ENCODE measurements at places on chromosomes 1 and 21. TPM values are rescaled to one million over a fixed set of nuclear protein-coding genes. Genes with fewer than 3 reads are reported as not detected.

Gene ESRRG
- total RNA-seq = 1.9 TPM

Gene ADAMTSL4
- total RNA-seq = 76.4 TPM

Gene MAP1LC3C
- 9.8 TPM for total RNA-seq

DNA sequence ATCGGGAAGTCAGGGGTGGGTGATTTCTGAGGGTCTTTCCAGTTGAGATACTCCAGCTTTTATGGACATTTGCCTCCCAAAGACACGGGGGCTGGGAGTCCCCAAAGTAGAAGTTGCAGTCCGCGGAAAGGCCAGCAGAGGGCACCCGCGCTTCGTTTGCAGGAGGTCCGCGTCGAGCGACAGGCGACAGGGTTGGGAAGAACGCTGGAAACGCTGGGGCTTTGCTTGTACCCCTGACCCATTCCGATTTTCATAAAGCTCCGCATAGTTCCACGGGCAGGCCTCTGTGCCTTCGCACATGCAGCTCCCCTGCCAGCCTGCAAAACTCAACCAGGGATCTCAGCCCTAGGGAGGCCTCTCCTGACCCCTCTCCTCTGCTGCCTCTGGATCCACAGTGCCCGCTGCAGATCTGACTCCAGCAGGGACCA, 44.2 kb upstream of the LAPTM5 start:
- DNase-seq = peak; percentile 95

GRCh38 chr1:243848858-243849420, 1.1 kb downstream of the AKT3 start:
- DNase-seq = no peak

DNA sequence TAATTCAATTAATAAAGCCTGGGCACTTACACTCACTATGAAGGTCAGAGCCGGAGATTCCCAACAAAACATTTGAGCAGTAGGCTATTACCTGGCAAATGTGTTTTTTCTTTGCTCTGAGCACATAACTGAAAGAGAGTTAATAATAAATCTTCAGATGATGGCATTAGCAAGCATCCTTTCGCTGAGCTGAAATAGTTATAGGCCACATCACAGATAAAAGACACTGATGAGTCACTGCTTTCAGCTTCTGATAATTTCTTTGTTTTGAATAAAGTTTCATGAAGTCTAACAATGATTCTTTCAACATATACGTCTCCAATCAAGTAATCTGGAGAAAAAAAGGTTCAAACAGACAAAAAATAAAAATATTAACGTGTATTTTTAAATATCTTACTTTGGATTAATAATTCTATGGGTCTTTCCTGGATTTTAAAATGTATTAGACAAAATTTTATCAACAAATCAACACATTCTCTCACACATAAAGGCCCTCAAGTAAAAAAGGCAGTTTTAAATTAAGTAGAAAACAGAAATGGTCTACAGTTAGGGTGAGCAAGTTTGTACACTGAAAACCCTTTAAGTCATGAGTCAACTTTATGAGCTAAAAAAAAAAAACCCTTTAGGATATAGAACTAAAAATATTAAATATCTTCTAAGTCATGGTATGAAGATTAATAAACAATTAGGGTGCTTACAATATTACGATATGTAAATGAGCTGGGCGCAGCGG, 33.1 kb downstream of the LTN1 start:
- DNase-seq = no peak

GRCh38 chr1:109981004-109981335, 3.6 kb upstream of the AHCYL1 start:
- DNase-seq = no peak

DNA sequence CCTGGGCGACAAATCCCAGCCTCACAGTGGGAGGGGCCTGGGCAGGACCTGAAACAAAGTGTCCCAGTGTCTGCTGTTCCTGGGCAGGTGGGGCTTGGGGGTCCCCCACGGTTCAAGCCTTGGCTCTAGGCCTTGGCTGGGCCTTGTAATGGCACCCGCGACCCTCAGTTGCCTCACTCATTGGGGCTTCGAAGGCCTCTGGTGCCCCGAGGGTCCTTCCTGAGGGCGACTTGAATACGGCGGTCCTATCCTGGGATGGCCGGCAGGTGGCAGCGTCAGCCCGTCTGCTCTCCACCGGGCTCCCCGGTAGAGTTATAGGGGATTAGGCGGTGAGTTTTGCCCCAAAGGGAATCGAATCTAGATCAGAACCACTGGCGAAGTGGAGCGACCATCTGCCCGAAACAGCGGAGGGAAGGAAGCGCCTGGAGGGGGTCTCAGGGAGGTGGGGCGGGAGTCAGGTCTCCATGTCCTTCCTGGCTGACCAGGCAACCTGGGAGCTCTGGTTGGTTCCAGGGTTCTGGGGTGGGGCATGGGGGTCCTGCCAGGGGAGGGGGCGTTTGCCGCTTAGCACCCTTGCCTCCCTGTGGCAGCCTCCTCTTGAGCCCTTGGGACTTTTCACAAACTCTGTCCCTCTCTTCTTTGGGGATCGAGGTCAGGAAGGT, 2.1 kb upstream of the PEX10 start:
- DNase-seq = no peak

DNA sequence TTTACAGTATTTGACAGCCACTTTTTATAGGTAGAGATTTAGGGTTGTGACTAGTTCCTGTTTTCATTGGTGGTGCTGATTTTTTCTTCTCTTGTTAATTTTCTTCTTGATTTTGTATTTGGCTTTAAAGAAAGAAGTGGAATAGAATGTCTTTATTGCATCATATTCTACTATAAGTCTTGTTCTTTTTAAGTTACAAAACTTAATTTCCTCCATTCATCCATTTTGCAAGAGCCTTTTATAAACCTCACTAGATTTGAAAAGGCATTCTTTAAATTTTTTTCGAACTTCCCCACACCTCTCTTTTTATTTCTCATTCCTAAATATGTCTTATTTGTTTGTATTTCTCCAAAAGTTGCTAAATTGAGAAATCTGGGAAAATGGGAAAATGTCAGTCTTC, 1368.6 kb upstream of the ADGRL4 start:
- DNase-seq = no peak

Gene FHAD1
- 0.55 TPM for total RNA-seq

GRCh38 chr1:236400061-236400603, 6.0 kb downstream of the EDARADD start:
- peak; percentile 45 for DNase-seq

GRCh38 chr1:62977366-62977765, 193.4 kb downstream of the ATG4C start:
- DNase-seq = no peak

Gene COL9A2
- total RNA-seq = 0.48 TPM

DNA sequence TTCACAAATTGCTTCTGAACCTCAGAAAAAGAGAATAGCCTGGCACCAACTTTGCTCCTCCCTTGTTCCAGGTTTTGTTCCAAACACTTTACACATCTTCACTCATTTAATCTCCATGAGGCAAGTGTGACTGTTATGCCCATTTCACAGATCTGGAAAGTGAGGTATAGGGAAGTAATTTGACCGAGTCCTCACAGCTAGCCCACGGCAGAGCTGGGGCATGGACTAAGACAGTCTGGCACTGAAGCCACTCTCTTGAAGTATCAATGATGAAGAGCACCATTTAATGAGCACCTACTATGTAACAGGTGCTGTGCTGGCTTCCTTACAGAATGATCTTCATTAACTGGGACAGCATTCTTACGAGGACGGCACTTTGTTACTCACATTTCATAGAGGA, 19.0 kb downstream of the C1QB start:
- DNase-seq = no peak

Gene ADPRS
- total RNA-seq = 21.8 TPM

DNA sequence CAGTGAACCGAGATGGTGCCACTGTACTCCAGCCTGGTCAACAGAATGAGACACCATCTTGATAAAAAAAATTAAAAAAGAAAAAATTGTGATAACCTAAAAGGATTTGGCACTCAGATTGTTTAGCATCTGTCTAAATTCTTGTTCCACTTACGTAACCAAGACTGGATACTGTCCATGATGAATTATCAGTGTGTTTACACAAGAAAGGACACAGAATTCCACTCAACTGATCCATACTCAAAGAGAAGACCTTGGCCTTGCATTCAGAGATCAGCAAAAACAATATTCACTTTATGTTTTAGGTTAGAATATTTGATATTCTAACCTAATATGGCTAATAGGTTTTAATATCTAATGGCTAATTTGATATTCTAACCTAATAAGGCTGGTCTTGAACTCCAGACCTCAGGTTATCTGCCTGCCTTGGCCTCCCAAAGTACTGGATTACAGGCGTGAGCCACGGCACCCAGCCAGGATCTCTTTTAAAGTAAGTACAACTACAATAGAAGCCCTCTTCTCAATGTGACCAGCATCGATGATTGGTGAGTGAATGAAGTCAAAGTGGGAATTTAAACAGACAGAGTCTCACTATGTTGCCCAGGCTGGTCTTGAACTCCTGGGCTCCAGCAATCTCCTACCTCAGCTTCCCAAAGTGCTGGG, 43.1 kb upstream of the COX20 start:
- DNase-seq = no peak

GRCh38 chr1:197465528-197466327, 197.7 kb downstream of the CRB1 start:
- DNase-seq = no peak

DNA sequence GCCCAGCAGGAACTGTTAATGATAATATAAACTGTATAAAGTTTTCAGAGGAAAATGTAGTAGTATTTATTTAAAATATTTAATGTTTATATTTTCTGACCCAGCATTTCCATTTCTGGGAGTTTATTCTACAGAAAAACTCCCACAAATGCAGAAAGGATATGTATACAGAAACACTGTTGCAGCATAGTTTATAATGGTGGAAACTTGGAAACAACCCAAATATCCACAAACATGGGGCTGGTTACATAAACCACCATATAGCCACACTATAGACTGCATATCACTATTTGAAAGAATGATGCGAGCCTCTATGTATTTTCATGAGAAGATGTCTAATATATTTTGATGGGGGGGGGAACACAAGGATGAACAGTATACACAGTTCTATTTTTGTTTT, 31.5 kb upstream of the KCNN3 start:
- DNase-seq = no peak

Gene CFHR5
- total RNA-seq = not detected

DNA sequence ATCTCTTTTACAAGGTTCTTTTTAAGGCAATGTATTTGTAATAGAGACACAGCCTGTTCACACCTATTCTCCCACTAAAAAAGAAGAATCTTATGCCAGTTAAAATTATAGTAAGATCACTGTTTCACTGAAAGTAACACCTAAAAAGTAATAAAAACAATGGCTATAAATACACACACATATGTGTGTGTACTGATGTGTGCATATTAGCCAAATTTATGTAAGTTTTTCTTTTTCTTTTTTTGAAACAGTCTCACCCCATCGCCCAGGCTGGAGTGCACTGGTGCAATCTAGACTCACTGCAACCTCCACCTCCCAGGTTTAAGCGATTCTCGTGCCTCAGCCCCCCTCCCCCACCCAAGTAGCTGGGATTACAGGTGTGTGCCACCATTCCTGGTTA, 56.8 kb upstream of the SLC30A10 start:
- no peak for DNase-seq

DNA sequence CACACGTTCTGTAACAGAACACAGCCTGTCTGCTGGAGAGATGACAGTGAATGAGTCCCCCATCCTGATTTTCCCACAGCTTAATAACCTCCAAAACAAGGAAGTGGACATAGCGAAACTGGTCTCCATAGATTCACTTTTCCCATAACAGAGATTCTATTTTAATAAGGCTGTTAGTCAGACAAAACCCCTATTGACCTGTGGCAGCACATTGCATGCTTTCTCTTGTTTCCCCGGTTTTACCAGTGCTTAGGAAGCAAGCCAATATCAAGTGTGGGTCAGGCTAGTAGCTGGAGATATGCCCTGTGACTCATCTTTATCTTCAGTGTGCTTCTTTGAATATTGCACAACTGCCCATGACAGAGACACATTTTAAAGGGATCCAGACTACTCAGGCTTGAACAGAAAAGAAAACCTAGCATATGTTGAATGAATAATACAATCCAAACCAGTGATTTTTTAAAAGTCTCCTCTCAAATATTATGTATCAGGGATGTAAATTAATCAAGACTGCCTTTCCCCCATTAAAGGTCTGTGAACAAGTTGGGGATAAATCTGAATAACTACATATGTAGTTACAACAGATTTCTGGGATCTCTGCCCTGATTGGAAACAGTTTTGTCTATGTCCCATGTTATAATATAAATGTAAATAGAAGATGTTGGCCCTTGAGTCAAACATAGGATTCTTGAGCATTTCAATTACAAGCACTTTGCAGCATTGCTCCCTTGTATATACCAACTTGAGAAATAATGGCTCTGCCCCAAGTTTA, 11.9 kb upstream of the CLDN8 start:
- DNase-seq = no peak

DNA sequence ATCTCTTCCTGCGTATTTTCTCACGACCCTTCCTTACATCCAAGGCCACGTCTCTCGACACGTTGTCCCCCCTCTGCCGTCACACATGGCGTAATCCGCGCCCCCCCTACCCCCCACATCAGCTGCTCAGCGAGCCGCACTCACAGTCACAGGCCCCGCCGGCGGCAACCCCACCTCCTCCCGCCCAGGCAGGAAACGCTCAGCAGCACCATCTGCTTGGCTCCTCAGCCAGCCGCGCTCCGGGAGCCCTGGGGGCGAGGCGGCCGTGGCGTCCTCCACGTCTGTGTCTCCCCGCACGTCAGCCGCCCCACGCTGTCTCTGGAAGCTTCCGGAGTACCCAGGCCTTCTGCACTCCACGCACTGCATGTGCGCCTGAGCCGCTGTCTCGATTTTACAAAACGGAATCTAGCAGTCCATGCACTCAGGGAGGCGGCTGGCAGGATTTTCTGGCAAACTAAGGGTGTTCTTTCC, 64.6 kb downstream of the SIK1 start:
- DNase-seq = no peak

DNA sequence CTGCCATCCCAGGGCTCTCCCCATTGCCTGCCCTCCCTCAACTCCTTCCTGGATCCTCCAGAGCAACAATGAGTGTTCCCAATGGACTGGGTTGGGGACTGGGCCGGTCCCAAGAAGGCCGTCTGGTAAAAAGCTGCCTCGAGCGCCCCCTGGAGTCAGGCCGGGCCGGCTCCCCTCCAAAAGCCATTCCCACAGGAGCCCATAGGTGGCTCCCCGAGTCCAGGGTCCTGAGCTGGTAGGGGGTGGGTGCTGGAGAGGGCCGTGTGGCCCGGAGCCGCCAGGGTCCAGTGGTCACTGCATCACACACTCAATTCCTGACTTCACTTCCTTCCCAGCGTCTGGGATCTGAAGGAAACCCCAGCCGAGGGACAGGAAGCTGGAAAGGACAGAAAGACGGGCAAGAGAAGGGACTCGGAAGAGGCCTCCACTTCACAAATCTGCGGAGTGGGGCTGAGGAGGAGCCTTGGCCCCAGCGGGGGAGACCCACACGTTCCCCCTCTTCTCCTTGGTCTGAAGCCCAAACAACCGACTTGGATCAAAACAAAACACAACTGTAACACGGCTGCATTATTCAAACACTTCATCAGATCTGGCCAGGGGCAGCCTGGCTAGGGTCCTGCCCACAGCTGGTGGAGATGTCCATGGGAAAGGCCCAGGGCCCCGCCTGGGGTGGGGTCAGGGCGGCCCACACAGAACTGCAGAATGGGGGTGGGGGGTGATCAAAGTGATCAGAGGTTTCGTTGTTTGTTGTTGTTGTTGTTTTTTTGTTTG, 10.9 kb upstream of the ALDH4A1 start:
- DNase-seq = peak; percentile 95
